ENCODE measurements at places on chromosomes 7 and 10.

DNA sequence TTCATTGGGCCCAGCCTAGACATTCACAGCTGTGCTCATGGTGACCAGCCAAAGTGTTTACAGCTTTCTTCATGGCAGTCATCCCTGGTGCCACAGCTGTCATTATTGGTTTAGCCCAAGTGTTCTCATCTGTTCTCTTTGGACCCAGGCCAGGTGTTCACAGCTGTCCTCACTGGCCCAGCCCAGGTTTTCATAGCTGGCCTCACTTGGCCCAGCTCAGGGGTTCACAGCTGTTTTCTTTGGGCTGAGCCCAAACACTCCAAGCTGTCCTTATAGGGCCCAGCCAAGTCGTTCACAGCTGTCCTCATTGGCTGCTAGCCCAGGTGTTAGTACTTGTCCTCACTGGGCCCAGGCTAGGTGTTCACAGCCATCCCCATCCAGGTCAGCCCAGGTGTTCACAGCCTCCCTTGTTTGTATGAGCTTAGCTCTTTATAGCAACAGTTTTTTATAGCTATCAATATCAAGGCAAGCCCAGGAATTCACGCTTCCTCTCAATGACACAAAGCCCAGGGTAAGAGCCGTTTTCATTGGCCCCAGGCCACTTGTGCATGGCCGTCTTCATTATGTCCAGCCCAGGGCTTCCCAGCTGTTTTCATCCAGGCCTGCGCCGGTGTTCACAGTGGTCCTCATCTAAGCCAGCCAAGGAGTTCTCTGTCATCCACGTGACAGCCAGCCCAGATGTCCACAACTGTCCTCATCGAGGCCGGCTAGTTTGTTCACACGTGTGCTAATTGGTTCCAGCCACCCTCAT is 11.6 kb downstream of the FRG2B start:
- DNase-seq, result no peak

DNA sequence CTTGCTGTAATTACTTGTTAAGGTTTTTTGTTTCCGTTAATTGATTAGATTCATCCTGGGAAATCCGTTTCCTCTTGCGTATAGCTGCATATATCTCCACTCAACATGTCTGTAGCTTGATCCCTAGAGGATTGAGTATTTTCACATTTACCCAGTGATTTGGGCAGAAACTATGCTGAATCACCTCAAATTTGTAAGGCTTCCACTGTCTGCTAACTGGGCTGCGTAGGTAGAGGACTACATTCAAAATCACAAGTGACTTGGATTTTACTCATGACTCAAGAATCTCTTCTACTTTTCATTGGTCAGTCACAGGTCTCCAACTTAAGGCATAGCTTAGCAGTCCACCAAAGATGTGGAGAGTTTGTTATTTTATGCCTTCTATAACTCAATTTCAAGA is 141.8 kb downstream of the POLR1F start:
- DNase-seq, result no peak

GRCh38 chr10:12511651-12512050 is 162.3 kb downstream of the CAMK1D start:
- no peak for DNase-seq

DNA sequence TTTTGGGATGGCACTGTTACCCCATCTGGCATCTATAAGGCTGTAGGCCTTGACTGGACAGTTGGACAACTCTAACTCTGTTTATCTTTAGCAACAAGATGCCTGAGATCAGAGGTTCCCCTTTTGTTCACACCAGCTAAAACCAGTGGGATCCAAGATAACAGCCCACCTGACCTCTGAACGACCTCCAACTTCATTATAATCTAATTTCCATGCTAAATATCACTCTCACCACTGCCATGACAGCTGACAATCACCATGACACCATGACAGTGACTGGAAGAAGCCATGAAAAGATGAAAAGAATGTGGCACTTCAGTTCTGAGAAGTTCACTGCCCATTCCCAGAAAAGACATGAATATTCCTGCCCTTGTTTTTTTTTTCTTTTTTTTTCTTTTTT is 281.4 kb upstream of the TAC1 start:
- no peak for DNase-seq

DNA sequence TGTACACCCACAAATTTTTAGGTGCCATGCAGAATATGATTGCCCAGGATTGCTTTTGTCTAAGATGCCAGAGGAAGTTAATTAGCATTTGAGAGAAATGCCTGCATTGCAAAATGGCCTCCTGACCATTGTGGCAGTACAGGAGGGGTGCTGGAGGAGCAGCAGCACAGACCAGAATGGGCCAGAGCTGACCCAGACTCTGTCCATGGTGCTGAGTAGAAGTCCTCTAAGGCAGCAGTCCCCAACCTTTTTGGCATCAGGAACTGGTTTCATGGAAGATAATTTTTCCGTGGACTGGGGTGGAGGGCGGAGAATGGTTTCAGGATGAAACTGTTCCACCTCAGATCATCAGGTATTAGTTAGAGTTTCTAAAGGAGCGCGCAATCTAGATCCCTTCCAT is 217.8 kb upstream of the AGK start:
- DNase-seq, result no peak

- no peak for DNase-seq
These were observed 681.8 kb downstream of the TYW1 start for GRCh38 chr7:67678419-67678818.

DNA sequence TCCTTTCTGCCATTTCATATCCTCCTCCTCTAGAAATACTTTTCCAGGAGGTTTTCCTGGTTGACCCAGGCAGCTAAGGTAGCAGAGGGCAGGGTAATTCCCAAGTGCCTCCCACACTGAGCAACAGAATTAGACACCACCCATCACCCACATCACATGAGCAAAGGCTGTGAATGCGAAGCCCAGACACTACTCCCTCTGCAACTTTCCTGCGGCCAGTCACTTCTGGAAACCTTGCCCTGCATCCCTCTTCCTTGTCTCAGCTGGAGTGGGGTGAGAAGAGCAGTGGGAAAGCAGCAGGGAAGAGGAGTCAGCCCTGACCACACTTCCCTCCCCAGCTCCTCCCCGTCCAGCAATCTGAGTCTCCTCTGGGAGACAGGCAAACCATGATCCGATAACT is 15.2 kb downstream of the TMEM176B start:
- no peak for DNase-seq

DNA sequence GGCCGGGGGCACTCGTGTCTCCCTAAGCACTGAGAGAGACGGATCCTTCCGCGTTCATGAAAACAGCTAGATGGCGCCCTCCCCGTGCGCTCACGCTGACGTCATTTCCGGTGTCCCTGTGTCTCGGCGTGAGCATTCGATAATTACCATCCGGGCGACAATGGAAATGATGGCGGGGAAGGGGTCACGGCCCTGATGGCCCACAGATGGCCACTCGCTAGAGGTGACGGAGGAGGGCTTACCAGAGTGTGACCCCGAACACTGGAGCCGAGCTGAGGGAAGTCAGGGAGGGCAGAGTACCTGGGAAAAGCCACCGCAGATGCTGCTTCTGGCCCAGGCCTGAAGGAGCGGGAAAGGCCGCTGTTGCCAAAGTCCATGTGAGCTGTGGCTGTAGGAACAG is 222.9 kb downstream of the TCERG1L start:
- no peak for DNase-seq

GRCh38 chr7:28570970-28571288 is 158.6 kb downstream of the CREB5 start:
- DNase-seq, result no peak

DNA sequence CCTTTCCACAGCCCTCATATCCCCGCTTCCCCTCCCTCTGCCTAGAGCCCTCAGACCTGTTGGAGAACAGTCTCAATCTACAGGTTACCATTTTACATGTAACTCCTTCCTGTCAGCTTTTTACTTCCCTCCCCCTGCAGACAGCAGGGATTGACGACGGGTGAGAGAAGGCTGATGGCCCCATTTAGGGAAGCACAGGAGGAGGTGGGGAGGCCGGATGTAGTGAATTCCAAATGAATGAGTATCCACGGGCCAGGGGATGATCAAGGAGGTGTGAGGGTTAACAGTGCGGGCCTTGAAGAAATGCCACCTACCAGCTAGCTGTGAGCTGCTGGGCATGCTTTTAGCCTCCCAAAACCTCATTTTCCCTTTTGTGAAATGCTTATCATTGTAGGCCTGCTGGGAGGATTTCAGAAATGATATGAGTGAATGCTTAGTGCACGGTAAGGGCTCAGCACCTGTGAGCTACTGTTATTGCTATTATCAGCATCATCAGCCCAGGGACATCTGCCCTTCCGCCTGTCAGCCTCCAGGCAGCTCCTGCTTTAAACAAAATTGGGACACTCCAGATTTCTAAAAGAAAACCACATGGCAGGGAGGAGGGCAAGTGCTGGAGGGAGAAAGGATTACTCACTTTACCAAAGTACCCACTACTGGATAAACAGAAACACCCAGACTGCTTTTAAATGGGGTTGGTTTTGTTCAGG is 6.5 kb upstream of the NANOS1 start:
- DNase-seq, result no peak

Data from GM12892 (cell line).